ENCODE measurements at places on chromosomes 2 and 18.

GRCh38 chr2:135890149-135890548, 13.9 kb upstream of the MCM6 start:
- DNase-seq = no peak

DNA sequence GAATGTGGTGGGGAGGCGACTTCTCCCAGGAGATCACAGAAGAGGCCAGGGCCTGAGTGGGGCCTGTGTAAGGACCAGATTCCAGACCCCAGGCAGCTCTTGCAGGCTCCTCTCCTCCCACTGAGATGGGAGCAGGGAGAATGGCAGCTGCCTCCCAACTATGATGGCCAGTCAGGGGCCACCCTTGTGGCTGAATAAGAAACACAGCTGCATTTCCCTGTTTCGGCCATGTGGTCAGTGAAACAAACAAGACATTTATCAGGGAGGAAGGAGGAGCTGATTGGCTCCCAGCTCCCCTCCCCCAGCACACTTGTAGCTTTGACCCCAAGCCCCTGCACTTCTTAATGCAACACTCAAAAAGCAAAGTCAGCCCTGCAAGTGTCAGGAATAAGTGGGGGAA, 143.5 kb downstream of the CELF4 start:
- DNase-seq = no peak

DNA sequence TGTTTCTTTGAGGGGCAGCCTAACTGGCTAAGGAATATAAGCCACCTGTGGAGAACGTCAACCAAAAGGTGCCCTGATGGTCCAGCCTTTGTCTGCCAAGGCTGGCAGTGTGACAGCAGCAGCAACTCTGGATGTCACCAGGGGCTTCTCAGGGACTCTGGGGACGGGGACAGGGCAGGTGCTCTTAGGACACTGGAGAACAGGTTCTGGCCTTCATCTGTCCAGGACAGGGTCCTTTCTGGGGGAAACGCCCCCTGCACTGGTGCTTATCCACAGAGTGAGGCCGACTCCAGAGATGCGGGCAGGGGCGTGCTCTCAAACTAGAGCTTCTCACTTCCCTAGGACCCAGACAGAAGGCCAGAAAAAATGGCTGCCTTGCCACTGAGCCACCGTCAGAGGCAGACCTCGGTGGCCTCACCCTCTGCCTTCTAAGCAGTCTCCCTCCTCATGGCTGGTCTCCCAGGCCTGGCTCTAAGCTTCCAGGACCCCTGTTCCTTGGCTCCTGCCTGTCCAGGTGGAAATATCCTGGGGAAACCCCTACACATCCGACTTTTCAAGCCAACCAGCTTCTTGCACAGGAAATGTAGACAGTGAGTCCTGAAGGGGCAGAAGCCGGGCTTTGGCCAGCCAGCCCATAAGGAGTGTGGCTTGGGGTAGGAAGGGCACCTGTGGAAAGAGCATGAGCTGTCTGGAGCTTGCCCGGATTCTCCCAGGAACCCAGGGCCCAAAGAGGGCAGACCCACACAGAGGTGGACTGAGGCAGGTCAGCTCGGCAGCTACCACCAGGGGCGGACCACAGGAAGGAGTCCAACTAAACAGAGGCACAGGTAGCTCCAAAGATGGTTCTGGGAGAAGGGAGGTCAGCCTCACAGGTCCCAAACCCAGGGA, 11.3 kb upstream of the SFXN5 start:
- no peak for DNase-seq

DNA sequence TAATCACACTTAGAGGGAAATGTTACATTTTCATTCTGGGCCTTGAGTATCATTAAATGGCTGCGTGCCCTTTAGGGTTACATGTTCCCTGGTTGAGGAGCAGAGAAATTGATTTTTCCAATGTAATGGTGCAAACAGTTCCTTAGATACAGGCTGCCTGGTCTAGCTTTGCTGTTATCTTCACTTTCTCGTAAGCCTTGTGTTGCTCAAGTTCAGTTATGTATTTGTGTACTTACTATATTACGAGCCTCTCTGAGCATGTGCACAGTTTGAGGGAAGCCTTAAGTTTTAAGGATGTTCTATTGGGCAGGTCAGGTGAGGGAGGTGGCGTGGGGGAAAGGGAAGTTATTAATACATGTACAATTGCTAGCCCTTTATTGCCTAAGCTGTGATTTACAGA, 23.7 kb downstream of the CEP192 start:
- no peak for DNase-seq

GRCh38 chr2:66771359-66771976, 336.5 kb downstream of the MEIS1 start:
- no peak for DNase-seq

GRCh38 chr2:197952540-197953202, 148.3 kb downstream of the PLCL1 start:
- DNase-seq = peak; percentile 45

DNA sequence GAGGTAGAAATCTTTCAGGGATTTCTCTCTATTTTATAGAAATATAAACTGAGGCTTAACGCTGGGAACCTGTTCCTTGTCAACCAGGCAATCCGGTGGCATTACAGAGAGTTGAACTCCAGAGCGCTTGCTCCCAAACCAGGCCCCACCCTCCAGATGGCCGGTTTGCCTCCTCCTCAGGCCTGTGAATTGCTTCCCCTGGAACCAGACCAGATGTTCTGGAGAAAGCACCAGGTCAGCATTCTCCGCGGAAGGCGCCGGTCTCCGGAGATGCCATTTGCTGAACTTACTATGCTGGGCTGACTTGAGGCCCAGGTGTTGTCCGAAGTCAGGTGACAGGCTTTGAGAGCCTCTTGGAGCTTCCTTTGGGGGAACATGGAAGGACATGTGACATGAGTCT, 17.2 kb downstream of the TNP1 start:
- no peak for DNase-seq

GRCh38 chr2:202307690-202308089, 42.1 kb downstream of the NOP58 start:
- no peak for DNase-seq

DNA sequence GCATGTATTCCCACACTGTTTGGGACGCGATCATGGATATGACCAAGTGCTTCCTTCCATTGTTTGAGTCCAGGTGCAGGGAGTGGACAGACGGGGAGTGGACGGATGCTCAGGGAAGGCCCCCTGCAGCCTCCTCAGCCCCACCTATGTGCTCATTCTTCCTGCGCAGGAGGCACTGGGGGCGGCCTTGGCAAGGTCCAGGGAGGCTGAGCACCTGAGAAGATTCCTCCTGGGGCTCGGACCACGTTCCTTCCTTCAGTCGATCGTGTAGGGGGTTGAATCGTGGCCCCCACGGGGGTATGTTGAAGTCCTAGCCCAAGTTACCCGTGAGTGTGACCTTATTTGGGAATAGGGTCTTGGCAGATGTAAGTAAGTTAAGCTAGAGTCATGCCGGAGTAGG, 60.4 kb downstream of the ASB1 start:
- DNase-seq = no peak

GRCh38 chr2:238888781-238889180, 40.9 kb downstream of the TWIST2 start:
- DNase-seq = no peak

DNA sequence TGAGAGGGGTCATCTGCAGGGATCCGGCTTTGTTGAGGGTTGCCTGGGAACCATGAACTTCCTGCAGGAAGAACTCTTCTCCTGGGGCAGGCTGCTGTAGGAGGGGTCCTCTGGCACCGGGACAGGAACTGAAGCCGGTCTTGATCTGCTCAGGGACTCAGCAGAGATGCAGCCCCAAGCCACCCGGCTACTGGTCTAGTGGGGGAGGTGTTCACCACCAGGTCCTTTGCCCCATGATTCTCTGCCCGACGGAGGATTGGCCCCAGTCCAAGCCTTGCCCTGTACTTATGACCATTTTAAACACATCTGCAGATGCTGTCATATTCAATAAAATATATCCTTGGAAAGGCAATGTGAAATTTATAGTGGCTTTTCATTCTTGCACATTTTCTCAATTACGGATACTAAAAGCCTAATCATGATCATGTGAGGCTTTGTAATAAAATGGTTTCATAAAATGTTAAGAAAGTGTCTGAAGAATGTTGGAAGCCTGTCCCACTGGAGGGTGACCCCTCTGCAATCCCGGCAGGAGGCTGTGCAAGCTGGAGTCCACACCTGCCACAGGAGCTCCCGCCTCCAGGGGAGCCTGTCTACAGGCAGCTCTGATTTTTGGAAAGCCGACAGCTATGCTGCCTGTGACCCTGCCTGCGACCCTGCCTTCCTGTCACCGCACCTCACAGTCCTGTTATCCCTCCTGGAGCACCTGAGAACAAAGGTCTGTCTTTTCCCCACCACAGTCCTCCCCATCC, 98.8 kb upstream of the TAF1B start:
- no peak for DNase-seq

Data from stimulated activated CD4-positive, alpha-beta T cell treated with anti-CD3 and anti-CD28 coated beads, Interleukin-1b, Interleukin-23, amount 100 ng/mL, for 48 hours (primary cell).